ENCODE measurements at places on chromosomes 5 and 9.

DNA sequence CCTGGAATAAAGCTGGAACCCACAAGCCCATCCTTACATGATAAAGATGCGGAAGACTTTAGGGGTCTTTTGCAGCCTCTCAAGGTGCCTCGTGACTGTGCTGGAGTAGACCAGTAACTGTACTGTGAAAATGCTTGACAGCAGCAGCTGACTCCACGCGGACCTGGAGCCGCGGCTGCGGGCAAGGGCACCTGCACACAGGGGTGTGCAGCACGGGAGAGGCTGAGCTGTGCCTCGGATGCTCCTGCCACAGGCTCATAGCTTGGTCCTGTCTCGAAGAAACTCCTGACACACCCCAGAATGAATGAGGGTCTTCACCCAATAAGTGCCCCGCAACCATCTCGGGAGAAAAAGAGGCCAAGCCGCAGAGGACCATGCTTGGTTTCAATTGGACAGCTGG is 40.3 kb upstream of the CEP72 start:
- DNase-seq, result peak; percentile 22

- DNase-seq, result peak; percentile 67
Measured at GRCh38 chr5:142017832-142018427, 5.1 kb upstream of the GNPDA1 start.

DNA sequence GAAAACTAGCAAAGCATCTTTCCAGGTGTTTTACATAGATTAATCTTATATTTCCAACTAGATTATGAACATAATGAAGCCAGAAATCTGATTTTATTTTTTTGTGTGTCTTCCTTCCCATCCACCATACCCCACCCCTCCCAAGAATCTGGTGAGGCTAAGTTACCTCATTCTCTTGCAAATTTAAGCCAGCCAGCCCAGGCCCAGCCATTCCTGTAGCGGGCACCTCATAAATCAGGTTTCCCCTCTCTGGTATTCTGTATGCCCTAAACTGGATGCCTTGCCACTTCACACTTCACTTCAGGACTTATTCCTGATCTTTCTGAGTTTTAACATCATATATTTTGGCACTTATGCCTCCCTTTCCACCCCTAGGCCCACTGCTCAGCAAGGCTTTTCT is 21.8 kb downstream of the C9 start:
- no peak for DNase-seq

GRCh38 chr5:168580227-168580508 is 1.0 kb upstream of the PANK3 start:
- no peak for DNase-seq

GRCh38 chr5:136638084-136638483 is 272.7 kb upstream of the TRPC7 start:
- DNase-seq, result no peak

- DNase-seq, result no peak
Measured at GRCh38 chr5:109844695-109845094, 155.0 kb downstream of the MAN2A1 start.

DNA sequence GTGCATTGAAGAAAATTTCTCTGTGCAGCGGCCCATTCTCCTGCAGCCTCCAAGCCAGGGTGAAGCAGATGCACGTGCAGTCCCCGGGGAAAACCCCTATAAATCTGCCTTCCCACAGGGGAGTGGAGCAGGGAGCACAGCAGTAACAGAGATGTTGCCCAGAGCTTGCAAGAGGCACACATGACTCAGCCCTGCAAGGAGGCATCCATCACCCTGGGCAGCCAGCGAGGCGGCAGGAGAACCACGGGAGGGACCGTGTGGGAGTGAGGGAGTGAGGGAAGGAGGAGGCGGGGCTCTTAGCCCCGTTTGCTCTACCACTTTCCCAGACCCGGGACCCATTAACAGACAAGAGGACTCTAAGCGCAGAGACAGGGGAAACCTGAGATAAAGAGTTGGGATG is 96.2 kb upstream of the ARAP3 start:
- no peak for DNase-seq
